Ecto neural progenitor cell (in vitro differentiated cells): ENCODE measurements at places on chromosomes 7 and 10.
A peak's percentile ranks its signal among the peaks of the same experiment; 100 is the strongest.

- DNase-seq, result no peak
Observed at GRCh38 chr7:137943132-137943551, 58.7 kb downstream of the CREB3L2 start.

- no peak for DNase-seq
Observed at GRCh38 chr10:108069096-108069495, 904.6 kb upstream of the SORCS1 start.

DNA sequence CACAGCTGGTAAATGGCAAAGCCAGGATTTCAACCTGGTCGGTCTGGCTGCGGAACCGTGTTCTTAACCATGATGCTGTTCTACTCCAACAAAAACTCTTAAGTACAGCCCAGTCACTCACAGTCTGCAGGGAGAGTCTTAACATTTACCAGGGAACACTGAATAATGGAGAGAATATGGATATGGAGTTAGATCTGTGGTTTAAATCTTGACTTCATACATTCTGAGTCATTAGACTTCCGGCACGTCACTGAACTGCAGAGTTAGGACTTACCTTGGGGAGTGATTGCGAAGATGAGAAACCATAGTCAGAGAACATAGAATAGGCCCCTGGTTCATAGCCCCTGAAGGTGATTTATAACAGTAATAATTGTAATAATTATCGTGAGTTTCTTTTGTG, 61.7 kb downstream of the ADRA2A start:
- DNase-seq, result no peak

DNA sequence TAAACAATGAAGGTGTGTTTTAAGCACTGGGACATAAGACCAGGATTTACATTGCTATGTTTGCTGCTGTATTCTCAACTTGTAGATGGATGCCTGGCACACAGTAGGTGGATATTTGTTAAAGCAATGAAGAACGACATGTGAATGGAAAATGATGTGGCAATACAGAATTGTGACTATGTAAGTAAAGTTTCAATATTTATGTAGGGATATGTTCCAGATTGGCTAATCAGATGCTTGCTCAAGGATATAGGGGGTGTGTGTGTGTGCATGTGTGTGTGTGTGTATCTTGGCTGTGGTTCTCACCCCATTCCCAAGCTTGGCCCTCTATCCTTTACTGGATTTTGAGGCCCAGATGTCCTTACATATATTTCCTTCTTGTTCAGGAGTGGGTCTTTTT, 42.7 kb upstream of the LAMB1 start:
- DNase-seq, result no peak

DNA sequence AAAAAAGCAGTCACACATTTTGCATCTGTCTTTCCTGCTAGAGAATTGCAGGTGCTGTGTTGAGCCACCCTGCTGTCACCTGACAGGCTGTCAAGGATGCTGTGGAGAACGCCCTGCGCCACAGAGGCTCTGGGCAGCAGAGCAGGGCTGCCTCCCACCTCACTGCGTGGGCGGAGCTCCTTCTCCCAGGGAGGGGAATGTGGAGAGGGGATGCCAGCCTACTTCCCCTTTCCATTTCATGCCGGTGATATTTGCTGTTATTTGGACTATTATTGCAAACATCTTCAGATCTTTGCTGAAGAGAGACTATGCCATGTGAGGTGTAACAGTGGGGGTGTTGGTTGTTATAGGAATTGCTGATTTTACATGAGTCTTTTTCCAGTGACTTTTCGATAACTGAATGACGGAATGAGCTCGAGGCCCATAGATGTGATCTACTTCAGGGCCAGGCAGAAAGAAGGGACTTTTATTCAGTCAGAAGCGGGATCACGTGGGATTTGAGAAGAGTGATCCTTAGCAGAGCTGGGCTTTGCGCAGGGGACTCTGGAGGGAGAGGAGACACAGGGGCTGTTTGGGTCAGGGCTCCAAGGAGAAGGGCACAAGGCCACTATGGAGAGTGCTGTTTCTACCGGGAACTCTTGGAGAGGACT, 13.6 kb upstream of the PRKAG2 start:
- DNase-seq, result peak; percentile 25

DNA sequence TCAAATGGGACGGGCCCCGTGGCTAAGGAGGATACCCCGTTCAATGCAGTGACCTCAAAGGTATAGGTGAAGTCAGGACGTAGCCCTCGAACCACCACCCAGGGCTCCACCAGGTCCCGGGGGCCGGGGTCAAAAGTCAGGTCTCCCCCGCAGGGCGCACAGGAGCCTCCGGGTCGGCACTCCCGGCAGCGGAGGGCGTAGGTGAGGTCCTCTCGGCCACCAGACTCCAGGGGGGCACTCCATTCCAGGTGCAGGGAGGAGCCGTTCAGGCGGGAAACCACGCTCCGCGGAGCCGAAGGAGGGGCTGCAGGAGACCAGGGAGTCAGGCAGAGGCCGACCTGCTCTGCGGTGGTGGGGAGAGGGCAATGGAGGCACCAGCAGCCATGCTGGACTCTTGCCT, 7.7 kb downstream of the EPHB4 start:
- DNase-seq, result no peak

DNA sequence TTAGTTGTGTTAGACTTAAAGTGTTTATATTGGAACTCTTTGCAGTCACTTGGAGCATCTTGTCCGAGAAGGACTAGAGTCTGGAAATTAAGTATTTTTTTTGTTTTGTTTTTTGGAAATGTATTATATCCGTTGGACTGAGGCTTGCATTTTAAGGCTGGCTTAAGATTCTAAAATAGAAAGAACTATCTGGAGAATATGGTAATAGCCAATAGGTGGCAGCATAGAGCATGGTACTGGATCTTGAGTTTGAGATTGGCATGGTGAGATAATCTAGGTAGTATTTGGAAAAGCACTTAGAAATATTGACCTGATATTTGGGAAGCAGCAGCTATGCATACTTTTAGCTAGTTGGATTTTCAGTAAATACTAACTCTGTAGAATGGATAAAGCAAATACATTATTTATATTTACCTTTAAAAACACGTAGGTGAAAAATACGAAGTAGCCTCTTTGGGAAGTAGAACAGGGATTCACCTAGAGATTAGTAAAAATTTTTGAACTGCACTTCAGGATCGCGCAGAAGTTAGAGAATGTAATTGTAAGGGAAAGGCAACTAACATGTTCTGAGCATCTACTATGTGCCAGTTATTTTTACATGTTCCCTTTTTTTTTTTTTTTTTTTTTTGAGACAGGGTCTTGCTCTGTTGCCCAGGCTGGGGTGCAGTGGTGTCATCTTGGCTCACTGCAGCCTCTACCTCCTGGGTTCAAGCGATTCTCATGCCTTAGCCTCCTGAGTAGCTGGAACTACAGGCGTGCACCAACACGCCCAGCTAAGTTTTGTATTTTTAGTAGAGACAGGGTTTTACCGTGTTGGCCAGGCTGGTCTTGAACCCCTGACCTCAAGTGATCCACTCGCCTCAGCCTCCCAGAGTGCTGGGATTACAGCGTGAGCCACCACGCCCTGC, 78.6 kb downstream of the LCOR start:
- DNase-seq, result no peak

DNA sequence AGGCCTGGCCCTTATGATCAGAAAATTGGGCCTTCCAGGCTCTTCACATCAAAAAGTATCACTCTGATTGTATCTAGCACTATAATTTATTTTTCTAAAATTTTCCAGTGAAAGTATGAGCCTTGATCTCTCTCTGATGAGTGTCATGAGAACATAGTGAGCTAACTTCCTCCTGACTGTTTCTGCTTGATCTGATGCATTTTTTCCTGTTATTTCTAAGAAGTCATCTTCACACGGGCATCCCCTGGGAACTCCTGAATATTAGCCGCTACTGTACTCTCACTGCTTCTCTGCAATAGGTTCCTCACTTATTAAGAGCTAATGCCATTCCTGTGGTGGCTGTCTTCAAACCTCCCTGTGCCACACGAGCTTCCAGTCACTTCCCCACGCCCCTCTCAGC, 63.1 kb upstream of the ZPBP start:
- DNase-seq, result no peak

DNA sequence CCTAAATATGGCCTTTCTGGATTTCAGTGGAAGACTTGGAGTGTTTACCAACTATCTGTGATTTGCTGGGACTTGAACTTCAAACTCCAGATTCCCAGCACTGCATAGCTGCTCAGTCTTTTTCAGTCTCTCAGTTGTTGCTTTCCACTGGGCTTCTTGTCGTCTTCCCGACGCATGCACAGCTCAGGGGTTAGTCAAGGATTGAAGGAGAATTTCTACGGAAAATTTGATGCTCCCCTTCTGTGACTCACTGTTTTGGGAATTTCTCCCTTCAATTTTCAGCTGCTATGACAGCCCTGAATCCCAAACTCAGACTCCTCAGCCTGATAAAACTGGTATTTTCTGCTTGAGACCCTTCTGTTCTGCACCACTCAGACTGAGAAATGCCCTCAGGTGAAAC, 91.7 kb downstream of the CYP26A1 start:
- DNase-seq, result no peak

GRCh38 chr10:123140164-123140982, 4.6 kb downstream of the HMX3 start:
- peak; percentile 67 for DNase-seq

- DNase-seq, result no peak
Observed at GRCh38 chr7:2737771-2738540, 50.0 kb downstream of the AMZ1 start.
